ENCODE measurements at places on chromosomes 5 and 9.

- peak; percentile 67 for DNase-seq
Measured at GRCh38 chr5:154190595-154191304, at the start of gene GALNT10. GALNT10 (plus strand) TSS chr5:154190733; CDS start chr5:154190867, 134 bp downstream.

GRCh38 chr5:138580001-138580400 lies 4.8 kb upstream of the HSPA9 start:
- no peak for DNase-seq

- DNase-seq, result peak; percentile 1
Measured at GRCh38 chr5:153893817-153894216, 144.9 kb downstream of the FAM114A2 start.

- DNase-seq, result peak; percentile 11
Measured at GRCh38 chr9:126611592-126612325, 2.0 kb upstream of the LMX1B start.

GRCh38 chr5:72265032-72265877 lies 54.8 kb downstream of the MRPS27 start:
- no peak for DNase-seq

DNA sequence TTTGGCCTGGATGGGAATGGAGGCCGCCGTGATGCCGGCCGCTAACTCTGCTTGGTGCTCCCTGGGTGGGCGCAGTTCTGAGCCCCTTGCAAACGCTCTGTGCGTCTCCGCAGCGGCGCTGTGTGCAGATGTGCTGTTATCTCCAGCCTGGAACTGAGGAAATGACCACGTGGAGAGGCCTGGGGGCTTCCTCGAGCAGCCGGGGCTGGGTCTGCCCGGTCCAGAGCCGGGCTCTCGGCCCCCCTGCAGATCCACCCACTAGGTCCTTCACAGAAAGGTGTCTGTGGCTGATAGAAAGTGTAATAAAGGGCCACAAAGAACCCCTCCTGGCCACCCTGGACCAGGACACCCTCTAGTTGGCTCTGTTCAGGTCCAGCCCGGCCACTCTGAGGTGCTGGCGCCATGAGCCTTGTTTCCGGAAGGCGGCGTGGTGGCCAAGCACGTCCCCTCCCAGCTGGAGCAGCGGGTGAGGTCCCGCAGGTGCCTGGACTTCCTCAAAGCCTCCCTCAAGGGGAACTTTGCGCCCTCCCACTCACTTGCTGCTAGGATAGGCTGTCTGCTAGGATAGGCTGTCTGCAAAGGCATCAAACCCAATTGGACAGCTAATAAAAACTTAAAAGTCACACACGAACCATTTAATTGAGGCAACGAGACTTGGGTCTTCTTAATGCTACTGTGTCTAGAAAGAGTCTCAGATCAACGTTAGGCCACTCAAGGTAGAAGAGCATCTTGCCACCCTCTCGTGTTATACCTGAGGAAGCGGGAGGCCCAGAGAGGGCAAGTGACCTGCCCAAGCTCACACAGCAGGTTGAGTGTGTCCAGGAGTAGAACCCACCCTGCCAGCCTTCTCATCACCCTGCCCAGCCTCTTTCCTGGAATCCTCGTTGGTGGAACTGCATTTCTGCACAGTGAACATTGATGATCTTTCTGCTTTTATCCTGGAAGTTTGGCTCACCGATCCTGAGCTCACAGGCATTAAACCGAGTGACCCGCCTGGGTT lies 109.3 kb upstream of the FCN2 start:
- DNase-seq, result peak; percentile 64

GRCh38 chr5:152262667-152263066 lies 142.4 kb downstream of the NMUR2 start:
- DNase-seq, result no peak

DNA sequence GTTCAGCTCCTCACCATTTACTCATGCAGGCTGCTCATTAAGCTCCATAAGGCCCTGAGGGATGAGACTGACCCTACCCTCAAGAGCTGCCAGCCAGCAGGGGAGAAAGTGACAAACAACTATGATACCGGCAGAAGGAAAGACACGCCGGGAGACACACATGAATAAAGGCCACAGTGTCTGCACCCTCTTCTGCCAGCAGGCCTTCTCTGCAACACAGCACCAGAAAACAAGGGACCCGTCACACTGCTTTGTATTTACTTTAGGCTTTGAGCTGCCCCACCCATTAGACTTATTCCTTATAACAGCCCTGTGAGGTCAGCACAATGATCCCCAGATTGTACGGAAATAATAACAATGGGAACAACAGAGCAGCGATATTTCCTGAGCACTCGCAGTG lies 7.2 kb downstream of the GABBR2 start:
- no peak for DNase-seq

- DNase-seq, result no peak
Measured at GRCh38 chr5:168266016-168266415, 25.4 kb upstream of the WWC1 start.

GRCh38 chr9:15369238-15369637 lies 53.4 kb upstream of the SNAPC3 start:
- no peak for DNase-seq

DNA sequence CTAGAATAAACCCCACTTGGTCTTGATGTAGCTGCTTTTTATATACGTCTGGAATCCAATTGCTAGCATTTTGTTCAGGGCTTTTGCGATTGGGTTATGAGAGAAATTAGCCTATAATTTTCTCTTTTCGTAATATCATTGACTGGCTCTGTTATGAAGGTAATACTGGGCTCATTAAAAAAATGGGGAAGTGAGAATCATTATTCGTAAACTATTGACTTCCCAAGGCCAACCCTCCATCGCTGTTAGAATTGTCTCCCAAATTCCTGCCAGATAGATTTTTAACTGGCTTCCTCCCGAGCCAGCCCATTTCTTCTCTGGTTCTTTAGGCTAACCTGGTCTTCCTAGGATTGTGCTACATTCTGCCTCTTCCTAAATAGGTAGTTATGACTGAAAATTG lies 35.9 kb upstream of the GRPEL2 start:
- no peak for DNase-seq

DNA sequence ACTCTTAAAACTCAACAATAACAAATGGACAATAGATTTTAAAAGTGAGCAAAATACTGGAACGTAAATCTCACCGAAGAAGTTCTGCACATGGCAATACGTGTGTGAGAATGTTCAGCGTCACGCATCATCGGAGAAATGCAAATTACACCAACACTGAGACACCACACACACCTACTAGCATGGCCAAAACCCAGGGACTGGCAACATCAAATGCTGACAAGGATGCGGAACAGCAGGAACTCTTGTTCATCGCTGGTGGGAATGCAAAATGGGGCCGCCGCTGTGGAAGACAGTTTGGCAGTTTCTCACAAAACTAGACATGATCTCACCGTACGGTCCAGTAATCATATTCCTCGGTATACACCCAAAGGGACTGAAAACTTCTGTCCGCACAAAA lies 21.6 kb upstream of the CLPTM1L start:
- no peak for DNase-seq

DNA sequence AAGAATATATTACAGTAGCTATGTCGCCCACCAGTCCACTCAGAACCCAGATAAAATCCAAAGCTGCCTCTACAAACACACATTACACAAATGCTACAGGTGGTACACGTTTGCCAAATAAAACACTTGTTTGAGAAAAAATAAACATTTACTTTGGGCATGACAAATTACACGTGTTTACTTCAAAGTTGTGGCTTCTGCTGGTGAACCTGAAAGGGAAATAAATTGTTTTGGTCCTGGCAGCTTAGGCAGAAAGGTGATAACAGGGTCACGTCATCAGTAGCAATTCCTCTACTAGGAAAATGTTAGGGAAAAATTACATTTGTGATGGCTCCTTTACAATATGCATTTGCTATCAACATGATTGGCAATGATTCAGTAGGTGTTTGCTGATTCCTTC lies 497.3 kb upstream of the WWC1 start:
- no peak for DNase-seq

DNA sequence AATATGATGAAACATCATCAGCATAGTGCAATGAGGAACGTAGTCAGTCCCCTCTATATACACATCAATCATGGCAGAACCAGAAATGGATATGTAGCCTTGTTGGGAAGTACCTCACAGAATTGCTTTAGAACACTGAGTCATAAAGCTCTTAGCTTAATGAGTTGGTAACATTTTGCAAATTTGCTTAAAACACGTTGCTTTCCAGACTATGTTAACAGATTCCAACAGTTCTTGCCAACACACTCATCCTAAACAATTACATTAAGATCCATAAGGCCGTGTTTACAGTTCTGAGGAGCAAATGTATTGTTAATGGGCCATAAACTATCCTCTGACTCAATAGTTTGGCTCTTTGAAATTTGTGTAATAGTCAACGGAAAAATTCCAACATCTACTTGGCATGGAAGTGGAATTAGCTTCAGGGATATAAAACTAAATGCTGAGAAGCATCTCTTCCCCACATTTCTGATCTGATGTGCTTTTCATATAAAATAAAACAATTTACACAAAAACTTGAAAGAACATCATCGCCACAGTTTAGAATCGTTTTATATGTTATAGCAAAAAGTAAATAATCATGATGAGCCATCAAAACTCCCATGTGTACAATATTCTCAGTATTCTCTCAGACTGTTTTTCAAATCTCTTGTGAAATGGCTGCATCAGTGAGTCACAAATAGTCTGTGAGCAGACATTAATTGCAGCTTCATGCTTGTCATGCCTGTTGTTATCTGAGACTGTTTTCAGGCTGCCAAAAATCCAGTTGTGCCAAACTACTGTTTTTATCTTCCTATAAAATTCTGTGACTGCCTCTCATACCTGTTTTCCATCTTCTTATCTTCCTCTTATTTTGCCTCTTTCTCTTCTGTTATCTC lies 291.9 kb downstream of the COX7C start:
- DNase-seq, result no peak

GRCh38 chr9:366620-367019 lies 152.0 kb downstream of the DOCK8 start:
- no peak for DNase-seq

GRCh38 chr5:95876782-95877181 lies 54.3 kb upstream of the GLRX start:
- no peak for DNase-seq

GRCh38 chr9:121860744-121861143 lies 209.3 kb downstream of the DAB2IP start:
- no peak for DNase-seq

- no peak for DNase-seq
Measured at GRCh38 chr9:70352356-70352755, 62.1 kb downstream of the KLF9 start.

DNA sequence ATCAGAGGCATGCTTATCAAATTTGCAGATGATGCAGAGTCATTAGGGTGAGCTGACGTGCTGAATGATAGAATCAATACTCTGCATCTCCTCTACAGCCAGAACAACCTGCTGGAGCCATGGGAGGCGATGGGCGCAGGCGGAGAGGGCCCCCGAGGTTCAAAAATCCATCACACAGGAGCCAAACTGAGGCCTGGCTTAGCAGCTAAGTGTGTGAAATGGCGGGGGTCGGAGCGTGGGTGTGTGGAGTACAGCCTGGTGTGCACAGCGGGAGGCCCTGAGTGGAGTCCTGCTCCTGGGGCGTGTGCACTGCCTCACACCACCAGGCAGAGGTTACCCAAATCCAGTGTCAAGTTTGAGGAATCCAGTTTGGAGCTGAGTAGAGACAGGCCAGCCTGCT lies 73.2 kb downstream of the MVB12B start:
- DNase-seq, result no peak

GRCh38 chr9:114421147-114421546 lies 33.4 kb upstream of the AKNA start:
- DNase-seq, result no peak

GRCh38 chr5:39774605-39775004 lies 349.8 kb upstream of the DAB2 start:
- DNase-seq, result no peak

DNA sequence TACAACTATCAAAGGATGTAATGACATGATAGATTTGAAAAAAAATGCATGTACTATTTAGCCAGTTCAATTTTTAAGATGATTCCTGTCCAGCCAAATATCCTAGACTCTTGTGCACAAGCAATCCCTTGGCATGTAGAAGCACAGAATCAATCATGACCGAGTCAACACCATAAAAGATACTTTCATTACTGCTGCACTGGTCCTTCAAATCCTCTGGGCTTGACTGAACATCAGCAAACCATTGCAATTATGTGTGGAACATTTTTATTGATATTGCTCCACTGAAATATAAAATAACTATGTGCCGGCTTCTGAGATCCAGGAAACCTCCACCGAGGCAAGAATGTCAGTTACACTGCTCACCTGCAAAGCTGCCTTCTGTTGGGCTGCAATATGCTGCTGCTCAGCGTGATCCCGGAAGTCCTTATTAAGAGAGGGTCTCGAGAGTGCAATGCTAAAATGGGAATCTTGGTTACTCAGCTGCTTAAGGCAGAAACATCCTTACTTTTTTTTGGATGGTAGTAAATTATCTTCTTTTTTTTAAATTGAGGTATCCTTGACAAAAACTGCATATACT lies 28.7 kb downstream of the INIP start:
- no peak for DNase-seq

DNA sequence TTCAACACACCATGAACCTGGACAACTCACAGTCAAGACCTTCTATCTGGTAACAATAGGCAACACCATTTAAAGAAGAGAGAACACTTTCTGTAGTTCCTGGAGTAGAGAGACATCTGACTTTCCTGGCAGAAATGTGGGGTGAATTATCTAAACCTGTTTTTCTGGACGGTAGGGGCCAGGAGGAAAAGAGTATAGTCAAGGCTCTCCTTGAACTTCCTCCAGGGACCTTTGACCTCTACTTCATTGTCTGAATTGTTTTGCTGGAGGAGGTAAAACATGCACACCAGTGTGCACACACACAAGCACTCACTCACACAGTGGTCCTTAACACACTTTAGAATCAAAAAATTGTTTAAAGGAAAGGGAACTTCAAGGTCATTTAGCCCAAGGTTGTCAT lies 13.2 kb downstream of the S100Z start:
- no peak for DNase-seq

- DNase-seq, result no peak
Measured at GRCh38 chr5:83015676-83016075, 61.5 kb downstream of the TMEM167A start.

- DNase-seq, result no peak
Measured at GRCh38 chr5:171619744-171620143, 165.9 kb upstream of the SMIM23 start.

DNA sequence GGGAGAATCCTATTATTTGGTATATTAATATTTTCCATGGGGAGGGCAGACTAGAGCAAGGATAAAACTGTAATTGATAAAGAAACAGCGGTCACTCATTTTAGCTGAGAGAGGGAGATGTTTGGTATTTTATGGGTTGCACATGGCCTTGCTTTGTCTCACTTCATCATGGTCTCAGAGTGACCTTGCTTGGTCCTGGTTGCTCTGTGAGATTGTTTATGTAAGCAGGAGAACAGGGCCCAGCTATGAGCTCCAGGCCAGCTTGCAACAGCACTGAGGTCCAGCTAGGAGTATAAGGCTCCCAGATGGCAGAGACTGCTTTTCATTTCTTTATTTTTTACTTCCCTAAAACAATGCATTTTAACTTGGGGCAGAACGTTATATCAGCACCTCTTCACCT lies 50.7 kb downstream of the ZNF622 start:
- DNase-seq, result no peak

- DNase-seq, result no peak
Measured at GRCh38 chr5:16578474-16578883, 38.3 kb downstream of the RETREG1 start.

- no peak for DNase-seq
Measured at GRCh38 chr9:132161743-132162184, at the start of gene NTNG2. NTNG2 (plus strand) TSS chr9:132162058; CDS start chr9:132166832, 4,774 bp downstream.

GRCh38 chr9:117868594-117868993 lies 164.4 kb downstream of the TLR4 start:
- DNase-seq, result no peak

GRCh38 chr5:141491323-141492167 lies 2.7 kb downstream of the PCDHGC5 start:
- DNase-seq, result no peak

Measured in hematopoietic multipotent progenitor cell (in vitro differentiated cells).